Mesendoderm (in vitro differentiated cells): ENCODE measurements at places on chromosomes 7 and 10.

- no peaks in the 10 kb centered on the region for H3K36me3 ChIP-seq
- peaks cover 2% of the 10 kb centered on the region for H3K4me1 ChIP-seq
- no peaks in the 10 kb centered on the region for H3K27me3 ChIP-seq
- peak; percentile 5 for DNase-seq
- no peak overlapping the region for H3K4me3 ChIP-seq
Measured at GRCh38 chr7:106216923-106217542, 67.8 kb downstream of the NAMPT start.

- no peaks in the 10 kb centered on the region for H3K4me1 ChIP-seq
- DNase-seq, result no peak
- H3K36me3 ChIP-seq, result no peaks in the 10 kb centered on the region
- no peak overlapping the region for H3K27ac ChIP-seq
- no peak overlapping the region for H3K4me3 ChIP-seq
Measured at GRCh38 chr7:142788303-142789289, 17.8 kb downstream of the PRSS2 start.

- no peak overlapping the region for H3K4me3 ChIP-seq
- H3K27ac ChIP-seq, result no peak overlapping the region
- H3K4me1 ChIP-seq, result no peaks in the 10 kb centered on the region
- H3K36me3 ChIP-seq, result no peaks in the 10 kb centered on the region
- peak; percentile 42 for DNase-seq
Measured at GRCh38 chr7:72161534-72161933, 250.6 kb downstream of the CALN1 start.

GRCh38 chr7:15046861-15047260, 144.3 kb upstream of the DGKB start:
- H3K4me1 ChIP-seq, result no peaks in the 10 kb centered on the region
- H3K27ac ChIP-seq, result no peak overlapping the region
- H3K4me3 ChIP-seq, result no peak overlapping the region
- no peaks in the 10 kb centered on the region for H3K27me3 ChIP-seq
- no peaks in the 10 kb centered on the region for H3K36me3 ChIP-seq
- DNase-seq, result no peak

GRCh38 chr7:31782411-31782991, 95.5 kb downstream of the PPP1R17 start:
- no peaks in the 10 kb centered on the region for H3K27me3 ChIP-seq
- H3K27ac ChIP-seq, result no peak overlapping the region
- no peaks in the 10 kb centered on the region for H3K4me1 ChIP-seq
- no peaks in the 10 kb centered on the region for H3K36me3 ChIP-seq

GRCh38 chr10:15202639-15203038, 34.1 kb upstream of the NMT2 start:
- H3K27ac ChIP-seq, result no peak overlapping the region
- H3K4me3 ChIP-seq, result no peak overlapping the region
- no peaks in the 10 kb centered on the region for H3K36me3 ChIP-seq
- no peaks in the 10 kb centered on the region for H3K27me3 ChIP-seq
- DNase-seq, result no peak
